ENCODE measurements at places on chromosomes 7 and 10.

- peak; percentile 83 for DNase-seq
These were observed 32.4 kb upstream of the INPP5F start for GRCh38 chr10:119693262-119693957.

- DNase-seq = no peak
These were observed 98.6 kb downstream of the GRK5 start for GRCh38 chr10:119305860-119306513.

GRCh38 chr7:45123913-45124710 lies 12.6 kb upstream of the TBRG4 start:
- DNase-seq = no peak

DNA sequence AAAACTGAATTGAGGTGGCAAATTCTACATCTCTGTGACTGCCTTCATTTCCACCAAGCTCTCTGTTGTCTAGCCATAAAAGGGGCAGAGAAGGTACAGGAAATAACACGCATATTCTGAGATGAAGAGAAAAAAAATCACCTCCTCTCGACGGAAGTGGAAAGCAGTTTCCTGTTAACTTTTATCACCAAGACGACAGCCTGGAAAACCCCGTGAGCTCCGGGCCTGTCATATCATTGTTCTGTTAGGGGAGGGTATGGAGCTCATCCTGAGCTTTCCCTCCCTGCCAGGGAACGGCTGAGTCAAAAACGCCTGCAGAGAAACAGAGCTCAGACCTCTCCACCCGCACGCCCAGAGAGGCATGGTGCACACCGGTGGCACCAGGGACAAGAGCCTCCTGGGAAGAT lies 200.3 kb downstream of the PRPF18 start:
- no peak for DNase-seq

DNA sequence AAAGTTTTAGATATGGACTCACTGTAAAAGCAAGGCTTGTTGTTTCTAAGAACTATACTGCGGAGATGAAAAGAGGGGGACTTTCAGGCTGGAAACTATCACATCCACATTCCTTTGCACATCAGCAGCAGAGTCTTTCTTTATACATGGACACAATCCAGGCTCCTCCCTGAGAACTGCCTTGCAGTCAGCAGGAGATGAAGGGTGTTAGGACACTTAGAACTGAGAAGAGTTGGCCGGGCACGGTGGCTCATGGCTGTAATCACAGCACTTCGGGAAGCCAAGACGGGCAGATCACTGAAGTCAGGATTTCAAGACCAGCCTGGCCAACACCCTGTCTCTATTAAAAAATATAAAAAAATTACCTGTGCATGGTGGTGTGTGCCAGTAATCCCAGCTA lies 9.7 kb upstream of the GARS1 start:
- no peak for DNase-seq

- DNase-seq = no peak
These were observed 29.1 kb upstream of the SEM1 start for GRCh38 chr7:96738705-96739104.

DNA sequence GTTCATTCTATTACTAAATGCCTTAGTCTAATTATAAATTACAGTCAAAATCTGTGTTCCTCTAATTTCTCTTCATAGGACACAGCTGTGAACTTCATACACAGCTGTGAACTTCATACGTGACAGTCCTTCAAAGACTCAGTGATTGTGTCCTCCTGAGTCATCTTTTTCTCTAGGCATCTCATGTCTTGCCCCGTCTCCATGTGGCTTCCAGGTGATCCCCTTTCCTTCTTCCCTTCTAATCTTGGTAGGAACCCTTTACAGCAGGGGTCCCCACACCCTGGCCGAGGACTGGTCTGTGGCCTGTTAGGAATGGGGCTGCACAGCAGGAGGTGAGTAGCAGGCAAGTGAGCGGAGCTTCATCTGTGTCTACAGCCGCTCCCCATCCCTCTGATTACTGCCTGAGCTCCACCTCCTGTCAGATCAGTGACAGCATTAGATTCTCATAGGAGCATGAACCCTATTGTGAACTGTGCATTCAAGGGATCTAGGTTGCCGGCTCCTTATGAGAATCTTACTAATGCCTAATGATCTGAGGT lies 14.0 kb upstream of the EIF5AL1 start:
- DNase-seq = no peak

DNA sequence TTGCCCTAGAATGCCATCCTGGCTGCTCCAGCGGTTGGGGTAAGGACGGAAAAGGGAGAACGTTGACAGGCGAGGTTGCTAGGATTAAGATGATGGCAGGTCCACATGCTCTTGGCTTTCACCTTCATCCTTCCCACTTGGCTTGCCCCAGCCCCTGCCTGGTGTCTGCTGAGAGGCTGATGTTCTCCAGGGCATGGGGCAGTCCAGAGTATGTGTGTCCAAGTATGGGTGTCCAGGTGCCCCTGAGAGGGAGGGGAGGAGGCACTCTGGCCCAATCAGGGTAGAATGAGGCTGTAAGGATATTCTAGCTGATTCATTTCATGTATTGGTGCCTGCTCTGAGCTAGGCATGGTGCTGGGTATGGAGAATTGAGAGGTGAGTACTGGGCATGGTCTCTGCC lies 12.6 kb downstream of the NEURL1 start:
- DNase-seq = no peak

- DNase-seq = no peak
These were observed 34.0 kb downstream of the CH25H start for GRCh38 chr10:89173075-89173474.

DNA sequence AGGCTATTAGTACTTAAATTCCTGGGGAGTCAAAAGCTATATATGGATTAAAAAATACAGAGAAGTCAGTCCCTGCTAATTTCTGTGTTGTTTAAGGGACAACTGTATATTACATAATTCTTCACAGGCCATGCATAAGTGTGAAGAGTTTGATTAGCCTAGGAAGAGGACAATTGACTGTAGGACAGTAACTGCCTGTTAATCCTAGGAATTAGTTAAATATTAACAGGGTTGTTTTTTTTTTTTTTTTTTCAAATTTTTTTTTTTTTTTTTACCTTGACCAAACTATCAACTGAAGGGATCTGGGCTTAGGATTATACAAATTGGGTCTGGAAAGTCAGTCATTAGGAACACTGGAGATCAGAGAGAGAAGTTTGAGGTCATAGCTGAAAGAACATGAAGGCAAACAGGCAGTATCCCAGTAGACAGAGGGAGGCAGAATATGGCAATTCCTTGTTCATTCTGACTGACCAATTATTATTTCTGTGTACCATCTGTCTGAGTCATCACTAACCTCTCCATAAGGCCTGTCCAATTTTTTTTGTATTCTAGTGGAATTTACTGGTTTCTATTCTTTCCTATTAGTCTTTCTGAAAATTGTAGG lies 1139.2 kb downstream of the SORCS1 start:
- DNase-seq = no peak

DNA sequence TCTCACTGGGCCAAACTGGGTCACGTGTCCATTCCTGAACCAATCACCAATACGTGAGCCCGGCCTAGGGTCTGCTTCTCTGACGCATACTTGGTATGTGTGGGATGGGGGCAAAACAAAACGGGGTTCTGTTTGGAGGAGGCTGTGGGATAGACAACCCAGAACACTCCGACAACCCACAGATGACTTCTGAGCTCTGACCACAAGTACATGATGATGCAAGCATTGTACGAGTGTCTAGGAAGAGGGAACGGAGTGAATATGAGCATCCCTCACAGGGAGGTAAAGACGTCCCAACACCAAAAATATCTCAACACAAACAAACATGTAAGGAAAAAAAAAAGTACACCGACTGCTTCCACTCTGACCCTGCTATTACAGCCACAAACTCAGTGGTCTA lies 5.6 kb downstream of the DAGLB start:
- no peak for DNase-seq

DNA sequence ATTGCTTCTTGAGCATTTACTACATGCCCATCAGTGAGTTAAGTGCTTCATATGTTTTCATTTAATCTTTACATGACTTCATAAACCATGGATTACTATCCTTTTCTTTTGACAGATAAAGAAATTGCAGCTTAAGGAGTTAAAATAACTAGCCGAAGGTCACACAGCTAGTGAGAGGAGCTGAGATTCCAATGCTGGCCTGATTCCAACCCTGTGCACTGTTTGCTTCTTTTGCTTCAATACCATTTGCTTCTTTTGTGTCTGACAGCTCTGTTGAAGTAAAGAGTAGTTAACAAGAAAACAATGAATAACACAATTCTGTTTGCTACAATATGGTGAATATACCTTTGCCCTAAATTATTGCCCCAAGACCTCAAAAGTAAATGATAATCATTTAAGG lies 132.4 kb downstream of the GRM3 start:
- DNase-seq = peak; percentile 43

- DNase-seq = peak; percentile 25
These were observed 166.6 kb downstream of the ARHGAP21 start for GRCh38 chr10:24556750-24557742.

DNA sequence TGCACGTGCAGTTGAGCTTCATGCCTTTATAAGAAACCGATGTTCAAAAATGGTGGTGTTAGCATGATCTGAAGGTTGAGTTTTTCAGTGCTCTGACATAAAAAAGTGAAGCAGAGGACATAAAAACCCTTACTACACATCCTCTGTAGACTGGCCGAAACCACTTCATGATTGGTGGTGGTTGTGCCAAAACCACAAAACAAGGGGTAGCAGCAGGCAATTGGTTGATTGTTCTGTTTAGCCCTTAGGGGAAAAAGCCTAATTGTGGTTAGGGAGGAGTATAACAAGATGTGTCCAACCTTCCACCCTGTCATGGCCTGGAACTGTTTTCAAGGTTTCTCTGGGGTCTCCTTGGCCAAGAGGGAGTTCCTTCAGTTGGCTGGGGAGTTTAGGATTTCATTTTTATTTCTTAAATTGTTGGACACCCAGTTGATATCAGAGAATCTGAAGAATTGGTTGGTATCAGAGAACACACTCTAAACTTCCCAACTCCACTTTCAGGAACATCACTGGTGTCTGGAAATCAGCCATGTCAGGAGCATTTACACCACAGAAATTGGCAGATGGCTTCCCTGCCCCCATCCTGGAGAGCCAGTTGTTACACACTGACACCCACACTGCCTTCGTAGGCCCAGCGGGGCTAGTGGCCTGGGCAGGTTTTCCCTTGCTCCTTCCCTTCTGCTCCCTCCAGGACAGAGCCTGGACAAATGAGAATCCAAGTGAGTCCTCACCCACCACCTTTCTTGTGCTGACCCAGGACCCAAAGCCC lies 18.8 kb downstream of the MRPS24 start:
- DNase-seq = no peak

DNA sequence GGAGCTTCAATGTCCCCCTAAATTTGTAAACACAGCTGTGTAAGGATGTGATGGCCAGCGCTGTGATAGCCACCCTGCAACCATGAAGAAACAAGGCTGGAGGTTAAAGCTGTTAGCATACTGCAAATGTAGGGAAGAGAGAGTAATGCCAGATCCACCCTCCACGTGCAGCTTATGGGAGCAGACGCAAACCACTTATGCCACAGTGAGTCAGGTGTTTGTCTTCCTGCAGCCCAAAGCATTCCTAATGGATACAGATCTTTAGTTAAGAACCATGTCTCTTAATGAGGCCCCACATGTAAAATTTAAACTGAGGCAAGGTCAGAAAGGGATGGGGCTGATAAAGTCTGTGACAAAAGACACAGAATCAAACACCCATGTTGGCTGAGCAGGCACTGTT lies 13.6 kb upstream of the MYL7 start:
- DNase-seq = no peak

- DNase-seq = no peak
These were observed 40.5 kb upstream of the WASL start for GRCh38 chr7:123789206-123789784.

DNA sequence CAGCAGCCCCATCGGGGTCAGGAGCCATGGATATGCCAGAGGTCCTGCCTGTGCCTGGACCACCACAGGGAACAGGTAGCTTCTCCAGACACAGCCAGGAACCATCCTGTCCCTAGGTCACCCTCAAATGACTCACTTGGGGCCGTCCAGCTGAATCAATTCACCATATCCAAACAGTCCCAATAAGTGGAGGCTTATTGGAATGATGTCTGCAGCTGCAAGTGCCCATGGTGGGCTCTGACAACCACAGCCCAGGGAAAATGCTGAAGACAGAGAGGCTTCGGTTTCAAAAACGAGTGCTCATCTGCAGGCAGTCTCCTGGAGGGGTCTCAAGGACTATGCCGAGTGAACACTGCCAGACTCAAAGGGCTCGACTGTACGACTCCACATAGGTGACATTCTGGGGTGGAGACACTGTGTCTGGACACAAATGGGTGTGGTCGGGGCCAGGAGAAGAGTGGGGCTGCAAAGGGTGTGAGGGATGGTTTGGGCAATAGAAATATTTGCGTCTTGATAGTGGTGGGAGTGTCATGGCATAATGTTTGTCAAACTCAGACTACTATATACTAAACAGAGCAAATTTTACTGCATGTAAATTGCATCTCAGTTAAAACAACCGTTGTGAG lies 204.8 kb downstream of the TNS3 start:
- no peak for DNase-seq

- DNase-seq = no peak
These were observed 262.5 kb upstream of the PPP2R2D start for GRCh38 chr10:131638049-131638879.

GRCh38 chr7:2131341-2131740 lies 101.4 kb downstream of the MAD1L1 start:
- DNase-seq = no peak

- no peak for DNase-seq
These were observed 46.7 kb downstream of the PKD1L1 start for GRCh38 chr7:47901542-47901941.

DNA sequence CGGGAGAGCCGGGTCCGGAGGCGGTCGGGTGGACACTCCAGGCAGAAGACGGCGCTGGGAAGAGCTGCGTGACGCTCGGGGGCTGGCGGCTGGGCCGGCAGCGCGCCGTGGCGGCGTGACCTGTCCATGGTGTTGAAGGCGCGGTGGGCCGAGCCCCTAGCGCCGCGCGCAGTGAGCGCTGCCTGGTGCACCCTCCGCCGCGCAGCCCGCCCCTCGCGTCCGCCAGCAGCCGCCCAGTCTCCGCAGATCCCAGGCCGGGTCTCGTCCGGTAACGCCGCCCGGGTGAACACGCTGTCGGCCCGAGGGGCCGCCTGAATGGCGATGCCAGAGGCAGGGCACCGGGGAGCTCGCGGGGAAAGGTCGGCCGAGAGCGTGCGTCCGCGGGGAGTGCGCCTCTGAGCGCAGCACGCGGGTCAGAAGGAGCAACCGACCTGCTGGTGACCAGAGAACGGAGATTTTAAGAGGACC lies 657 bp upstream of the TMEM178B start:
- DNase-seq = no peak

GRCh38 chr10:34869135-34869836 lies 54.2 kb upstream of the PARD3 start:
- DNase-seq = no peak

- DNase-seq = peak; percentile 14
These were observed 563.6 kb upstream of the SEMA3D start for GRCh38 chr7:85750454-85750949.

- DNase-seq = no peak
These were observed 31.9 kb downstream of the SAMD8 start for GRCh38 chr10:75143353-75143752.

DNA sequence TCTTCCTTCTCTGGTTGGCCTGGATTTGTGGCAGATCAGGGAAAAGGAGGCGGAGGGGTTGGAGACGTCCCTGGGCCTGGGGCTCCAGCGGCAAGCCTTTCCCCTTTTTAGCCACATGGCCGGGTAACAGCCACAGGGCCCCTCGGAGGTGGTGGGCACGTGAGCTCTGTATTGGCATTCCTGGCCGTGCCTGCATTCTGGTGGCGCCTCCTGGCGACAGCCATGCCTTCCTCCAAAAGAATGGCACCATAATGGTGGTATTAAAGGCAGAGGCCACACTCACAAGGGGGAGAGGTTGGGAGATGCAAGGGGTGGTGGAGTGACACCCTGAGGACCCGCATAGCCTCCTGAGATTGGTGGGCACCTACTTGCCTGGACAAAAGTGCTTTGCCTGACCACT lies 3.0 kb upstream of the AQP1 start:
- DNase-seq = no peak

All from globus pallidus (tissue), 1 donor.